ENCODE measurements at places on chromosomes 5 and 9.

GRCh38 chr9:133137451-133138231 is 16.6 kb upstream of the RALGDS start:
- DNase-seq, result no peak

- no peak for DNase-seq
These were observed 7.7 kb downstream of the MAPK9 start for GRCh38 chr5:180284149-180284548.

- no peak for DNase-seq
These were observed 41.9 kb downstream of the NCS1 start for GRCh38 chr9:130213911-130214761.

GRCh38 chr9:26812217-26812616 is 80.4 kb downstream of the CAAP1 start:
- DNase-seq, result no peak

DNA sequence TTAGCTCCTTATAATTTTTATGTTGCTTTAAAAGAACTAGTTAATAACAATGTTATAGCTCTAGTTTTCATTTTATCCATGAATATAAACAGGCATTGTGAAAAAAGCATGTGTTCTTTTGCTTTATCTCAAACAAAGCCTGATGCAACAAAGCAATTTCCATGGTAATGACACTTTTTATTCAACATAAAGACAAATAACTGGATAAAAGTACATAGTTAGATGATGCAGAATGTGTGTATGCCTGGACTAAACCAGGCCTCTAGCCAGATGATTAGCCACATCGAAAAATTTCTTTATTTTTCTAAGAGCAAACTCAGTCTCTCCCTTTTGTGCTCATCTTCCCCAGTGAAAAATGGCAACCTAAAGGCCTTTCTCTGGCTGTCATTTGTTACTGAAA is 125.6 kb upstream of the TARS1 start:
- no peak for DNase-seq

- DNase-seq, result no peak
These were observed 202.2 kb downstream of the ARL15 start for GRCh38 chr5:54108136-54108535.

DNA sequence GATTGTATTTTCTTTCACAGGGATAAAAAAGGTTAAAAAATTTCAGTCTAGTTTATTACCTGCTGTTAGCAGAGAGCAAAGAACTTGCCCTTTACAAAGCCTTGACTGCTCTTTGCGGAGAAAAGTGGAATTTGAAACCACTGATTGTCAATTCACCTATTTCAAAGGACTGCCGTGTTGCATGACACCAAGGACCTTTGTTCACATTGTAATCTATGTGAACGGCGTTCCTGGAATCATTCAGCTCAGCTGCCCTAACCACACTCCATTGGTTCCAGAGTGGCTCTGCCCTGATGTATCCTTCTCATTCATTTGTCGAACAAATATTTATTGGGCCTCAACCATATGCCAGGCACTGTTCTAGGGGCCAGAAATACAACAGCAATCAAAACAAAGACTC is 377.5 kb upstream of the RFX3 start:
- no peak for DNase-seq

DNA sequence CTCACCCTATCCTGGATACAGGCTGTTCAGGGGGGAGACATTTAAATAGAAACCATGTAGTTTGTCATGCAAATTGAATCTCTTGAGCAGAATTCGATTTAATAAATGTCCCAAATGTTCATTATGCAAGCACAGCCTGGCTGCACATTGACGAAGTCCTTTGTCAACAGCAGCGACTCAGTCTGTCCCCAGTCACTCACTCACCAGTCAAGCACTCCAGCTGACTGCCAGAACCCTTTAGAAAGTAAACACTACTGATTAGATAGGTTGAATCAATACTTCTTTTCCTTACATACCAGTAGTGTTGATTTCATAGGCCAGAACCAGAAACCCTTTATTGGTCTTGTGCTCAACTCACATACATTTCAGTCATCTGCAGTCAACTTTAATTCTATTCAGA is 27.5 kb downstream of the CDH6 start:
- DNase-seq, result no peak

GRCh38 chr5:14450018-14450524 is 131.5 kb upstream of the OTULINL start:
- peak; percentile 85 for DNase-seq

GRCh38 chr5:1907616-1908015 is 24.9 kb upstream of the IRX4 start:
- no peak for DNase-seq

DNA sequence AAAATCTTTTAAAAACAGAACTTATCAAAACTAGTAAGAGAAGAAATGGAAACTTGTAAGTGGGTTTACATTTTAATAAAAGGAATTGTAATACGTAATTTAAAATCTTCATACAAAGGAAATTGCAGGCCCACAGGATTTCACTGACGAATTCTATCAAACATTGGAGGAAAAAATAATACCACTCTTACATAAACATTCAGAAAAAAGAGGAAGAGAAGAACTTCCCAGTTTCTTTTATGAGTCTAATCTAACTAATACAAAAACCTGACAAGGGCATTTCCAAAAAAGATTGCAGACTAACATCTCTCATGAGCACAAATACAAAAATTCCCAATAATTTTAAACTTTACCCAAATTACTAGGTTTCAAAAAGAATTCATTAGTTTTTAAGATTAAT is 149.0 kb downstream of the RANBP17 start:
- DNase-seq, result no peak

DNA sequence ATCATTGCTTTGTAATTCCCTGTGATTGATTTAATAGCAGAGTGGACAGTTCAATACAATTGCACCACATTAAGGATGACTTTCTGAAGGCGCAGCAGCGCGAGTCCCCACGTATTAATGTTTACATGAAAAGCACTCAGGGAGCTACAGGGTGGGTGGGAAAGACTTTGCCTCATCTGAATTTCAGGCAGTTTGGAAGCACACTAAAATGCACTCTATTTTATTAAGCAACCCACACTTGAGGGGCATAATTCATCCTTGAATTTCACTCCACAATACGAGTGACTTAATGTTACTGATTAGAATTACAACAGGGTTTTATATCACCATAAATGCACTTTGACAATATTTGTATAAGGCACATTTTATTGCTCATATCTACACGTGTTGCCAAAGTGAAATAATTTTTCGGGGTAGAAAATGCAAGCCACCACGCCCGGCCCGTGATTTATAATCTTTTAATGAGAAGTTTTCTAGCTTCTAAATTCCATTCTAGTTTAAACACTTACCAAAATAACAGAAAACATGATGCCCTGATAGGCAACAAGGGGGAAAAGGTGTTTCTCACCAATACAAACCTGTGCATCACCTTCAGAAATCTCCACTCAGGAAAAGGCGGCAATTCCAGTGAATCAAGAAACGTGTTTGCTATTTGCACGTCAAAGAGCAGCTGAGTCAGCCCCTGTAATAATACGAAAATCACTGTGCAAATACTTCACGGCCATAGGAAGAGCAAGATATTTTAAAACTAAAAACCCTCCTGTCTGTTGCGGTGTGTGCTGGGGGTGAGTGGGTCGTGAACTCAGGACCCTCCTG is 40.5 kb downstream of the IRX4 start:
- DNase-seq, result no peak

DNA sequence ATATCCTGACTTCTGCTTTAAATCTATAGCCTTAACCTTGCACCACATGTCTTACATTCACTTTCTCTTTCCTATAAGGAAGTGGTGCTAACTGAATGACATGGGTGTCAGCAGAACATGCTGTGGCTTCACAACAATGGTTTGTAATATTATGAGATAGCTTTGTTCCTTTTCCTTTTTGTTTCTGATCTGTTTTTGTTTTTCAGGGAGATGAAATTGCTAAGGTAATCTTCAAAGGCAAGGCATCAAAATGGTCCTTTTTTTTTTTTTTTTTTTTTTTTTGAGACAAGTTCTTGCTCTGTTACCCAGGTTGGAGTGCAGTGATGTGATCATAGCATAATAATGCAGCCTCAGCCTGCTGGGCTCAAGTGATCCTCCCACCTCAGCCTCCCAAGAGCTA is 53.6 kb upstream of the RANBP6 start:
- peak; percentile 59 for DNase-seq

- peak; percentile 26 for DNase-seq
These were observed 492 bp downstream of the RABL6 start for GRCh38 chr9:136808075-136808805.

- DNase-seq, result no peak
These were observed 91.1 kb downstream of the MRPS27 start for GRCh38 chr5:72228960-72229359.

GRCh38 chr5:95928724-95929253 is 32.9 kb downstream of the ELL2 start:
- DNase-seq, result no peak

DNA sequence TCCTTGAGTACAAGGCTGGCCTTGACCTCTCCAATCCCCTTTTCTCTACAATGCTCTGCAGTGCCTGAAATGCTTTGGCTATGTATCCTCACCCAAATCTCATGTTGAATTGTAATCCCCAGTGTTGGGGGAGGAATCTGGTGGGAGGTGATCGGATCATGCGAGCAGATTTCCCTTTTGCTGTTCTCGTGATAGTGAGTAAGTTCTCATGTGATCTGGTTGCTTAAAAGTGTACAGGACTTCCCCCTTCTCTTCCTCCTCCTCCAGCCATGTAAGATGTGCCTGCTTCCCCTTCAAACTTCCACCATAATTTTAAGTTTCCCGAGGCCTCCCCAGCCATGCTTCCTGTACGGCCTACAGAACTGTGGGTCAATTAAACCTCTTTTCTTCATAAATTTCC is 28.5 kb upstream of the AKNA start:
- DNase-seq, result no peak

DNA sequence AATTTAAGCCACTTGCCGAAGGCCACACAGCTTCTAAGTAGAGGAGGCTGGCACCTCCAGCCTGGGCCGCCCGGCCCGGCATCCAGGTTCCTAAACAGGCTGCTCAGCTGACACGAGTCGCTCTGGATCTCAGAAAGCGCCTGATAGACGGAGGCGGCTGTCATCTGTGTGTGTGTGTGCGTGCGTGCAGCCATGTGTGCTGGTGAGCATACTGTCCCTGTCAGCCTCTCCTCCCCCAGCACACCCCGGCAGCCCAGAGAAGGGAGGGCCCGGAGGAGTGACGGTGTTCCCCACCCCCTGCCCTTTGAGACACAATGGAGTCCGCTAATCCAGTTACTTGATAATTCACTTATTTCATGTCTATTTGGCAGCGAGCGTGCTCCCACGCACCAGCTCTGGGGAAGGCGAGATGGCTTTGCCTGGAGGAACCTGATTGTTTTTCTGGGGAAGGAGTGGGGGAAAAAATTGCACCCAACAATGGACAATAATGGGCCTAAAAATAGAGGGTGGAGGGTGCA is 20.0 kb downstream of the NTNG2 start:
- DNase-seq, result no peak

GRCh38 chr5:148708854-148709253 is 54.5 kb upstream of the HTR4 start:
- no peak for DNase-seq

GRCh38 chr5:172772112-172772906 is 1.3 kb upstream of the DUSP1 start:
- DNase-seq, result peak; percentile 63

- DNase-seq, result no peak
These were observed 42.3 kb downstream of the LHFPL2 start for GRCh38 chr5:78606241-78606640.

- no peak for DNase-seq
These were observed 14.1 kb downstream of the UCK1 start for GRCh38 chr9:131516930-131517329.

- DNase-seq, result no peak
These were observed 26.3 kb upstream of the PPP2R2B start for GRCh38 chr5:146904890-146905289.

GRCh38 chr5:9324348-9325077 is 221.4 kb downstream of the SEMA5A start:
- no peak for DNase-seq

GRCh38 chr5:15575666-15576065 is 75.7 kb downstream of the FBXL7 start:
- no peak for DNase-seq

GRCh38 chr9:117720555-117720954 is 16.4 kb downstream of the TLR4 start:
- DNase-seq, result no peak

GRCh38 chr5:134463176-134463720 is 51.6 kb upstream of the CDKN2AIPNL start:
- no peak for DNase-seq

- DNase-seq, result no peak
These were observed 124.9 kb upstream of the ZNF608 start for GRCh38 chr5:124871303-124871702.

GRCh38 chr9:70405808-70406433 is 8.5 kb downstream of the KLF9 start:
- DNase-seq, result no peak

- DNase-seq, result no peak
These were observed 1942.4 kb upstream of the WWC1 start for GRCh38 chr5:166349046-166349445.

- no peak for DNase-seq
These were observed 97.4 kb downstream of the CDH9 start for GRCh38 chr5:26940994-26941393.

GRCh38 chr9:116753389-116753788 is 66.3 kb downstream of the TRIM32 start:
- DNase-seq, result no peak
